Activated CD4-positive, alpha-beta T cell treated with anti-CD3 and anti-CD28 coated beads for 48 hours (primary cell): ENCODE measurements at places on chromosomes 5 and 9.

DNA sequence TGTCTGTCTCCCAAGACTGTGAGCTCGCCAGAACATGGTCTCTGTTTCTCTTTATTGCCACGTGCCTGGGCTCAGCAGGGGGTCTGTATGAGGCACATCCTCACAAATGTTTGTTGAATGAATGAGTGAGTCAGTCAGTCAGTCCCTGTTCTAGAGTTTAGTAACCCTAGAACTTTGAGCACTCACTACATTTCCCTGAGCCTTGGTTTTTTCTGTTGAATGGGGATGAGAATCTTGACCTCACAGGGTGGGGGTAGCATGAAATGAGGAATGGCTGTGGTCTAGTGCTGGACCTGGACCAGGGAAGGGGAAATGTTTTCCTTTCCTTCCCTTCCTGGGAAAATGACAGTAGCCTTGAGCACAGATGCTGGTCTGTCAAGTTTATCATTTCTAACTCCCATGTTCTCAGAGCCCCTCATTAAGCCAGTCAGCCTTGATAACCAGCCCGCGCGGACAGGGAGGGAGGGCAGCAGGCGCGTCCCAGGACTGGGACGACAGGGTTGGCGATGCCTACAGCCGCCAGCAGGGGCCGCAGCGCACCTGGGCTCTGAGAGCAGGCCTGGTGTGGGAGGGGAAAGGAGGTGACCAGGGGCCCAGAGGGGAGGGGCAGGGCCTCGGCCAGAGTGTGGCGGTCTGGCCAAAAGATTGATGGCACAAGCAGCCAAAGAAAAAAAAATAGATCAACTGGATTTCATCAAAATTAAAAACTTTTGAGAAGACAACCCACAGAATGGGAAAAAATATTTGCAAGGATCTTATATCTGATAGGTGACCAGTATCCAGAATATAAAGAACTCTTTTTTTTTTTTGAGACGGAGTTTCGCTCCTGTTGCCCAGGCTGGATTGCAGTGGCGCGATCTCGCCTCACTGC, 24.1 kb upstream of the WNK2 start:
- DNase-seq, result peak; percentile 84

GRCh38 chr9:123778232-123778902, 151.6 kb downstream of the DENND1A start:
- no peak for DNase-seq

DNA sequence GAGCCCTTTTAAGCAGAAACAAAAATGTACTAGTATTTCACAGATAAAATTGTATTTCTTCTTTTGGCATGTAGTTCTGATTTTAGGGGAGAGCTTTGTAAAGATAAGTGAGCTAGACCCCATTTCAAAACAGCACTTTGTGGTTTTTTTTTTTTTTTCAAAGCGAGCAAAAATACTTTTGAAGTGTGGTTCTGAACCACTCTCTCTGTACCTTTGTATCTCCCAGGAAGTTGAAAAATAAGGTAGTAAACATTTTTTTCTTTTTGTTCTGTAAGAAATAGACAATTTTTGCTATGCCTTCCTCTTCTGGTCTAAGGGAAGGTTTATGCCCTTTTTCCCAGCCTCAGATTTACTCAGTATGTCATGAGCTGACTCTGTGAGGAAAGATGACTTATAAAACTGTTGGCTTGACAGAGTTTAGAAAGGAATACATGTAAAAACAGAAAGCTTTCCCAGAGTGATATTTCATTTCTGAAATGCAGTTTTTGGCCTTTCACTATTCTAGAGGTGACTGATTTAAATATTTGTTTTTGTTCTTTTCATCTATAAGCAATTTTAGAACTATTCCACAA, 12.5 kb downstream of the ERCC6L2 start:
- DNase-seq, result no peak

- no peak for DNase-seq
These were observed 147.2 kb downstream of the PDZD2 start for GRCh38 chr5:31786090-31786631.

- no peak for DNase-seq
These were observed 154.9 kb upstream of the VLDLR start for GRCh38 chr9:2466703-2467102.
